ENCODE measurements at places on chromosomes 12 and 14.

- DNase-seq = no peak
Observed at GRCh38 chr14:29636870-29637269, 290.8 kb downstream of the PRKD1 start.

DNA sequence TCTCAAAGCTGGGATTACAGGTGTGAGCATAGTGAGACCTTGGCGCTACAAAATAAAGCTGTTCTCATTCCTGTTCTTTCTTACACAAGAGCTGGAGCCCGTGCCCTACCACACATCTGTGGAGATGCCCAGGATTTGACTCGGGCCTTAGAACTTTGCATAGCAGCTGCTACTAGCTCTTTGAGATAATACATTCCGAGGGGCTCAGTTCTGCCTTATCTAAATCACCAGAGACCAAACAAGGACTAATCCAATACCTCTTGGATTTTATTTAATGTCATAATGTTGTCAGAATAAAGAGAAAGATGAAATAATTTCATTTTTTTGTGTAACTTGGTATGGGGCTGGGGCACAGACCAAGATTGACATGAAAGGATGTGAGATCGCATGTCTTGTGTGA, 7.6 kb downstream of the PNP start:
- no peak for DNase-seq

- no peak for DNase-seq
Observed at GRCh38 chr12:75933101-75933500, 98.5 kb downstream of the PHLDA1 start.

- DNase-seq = no peak
Observed at GRCh38 chr12:84134797-84135366, 777.7 kb downstream of the SLC6A15 start.

DNA sequence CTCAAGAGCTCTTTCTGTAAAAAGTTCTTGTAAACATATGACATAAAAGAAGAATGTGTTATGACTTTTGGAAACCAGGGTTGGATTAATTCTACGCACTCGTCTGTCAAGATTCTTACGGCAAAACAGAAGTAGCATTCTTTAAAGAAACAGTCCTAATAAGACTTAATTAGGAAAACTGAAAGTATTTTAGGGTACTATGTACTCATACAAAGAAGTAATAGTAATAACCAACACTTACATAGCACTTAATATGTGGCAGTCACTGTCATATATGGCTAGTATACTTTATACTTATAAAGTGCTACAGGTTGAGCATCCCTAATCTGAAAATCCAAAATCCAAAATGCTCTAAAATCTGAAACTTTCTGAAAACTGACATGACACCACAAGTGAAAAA, 72.9 kb upstream of the ST8SIA1 start:
- no peak for DNase-seq

GRCh38 chr14:56787530-56787929, 22.7 kb downstream of the OTX2 start:
- DNase-seq = no peak

GRCh38 chr12:7749442-7749841, 2.3 kb upstream of the CLEC4C start:
- DNase-seq = no peak

- no peak for DNase-seq
Observed at GRCh38 chr14:77086017-77086727, 11.9 kb upstream of the CIPC start.

GRCh38 chr14:68794130-68794850, 1.4 kb upstream of the ZFP36L1 start:
- peak; percentile 92 for DNase-seq

GRCh38 chr12:57899010-57899662, 42.2 kb upstream of the ATP23 start:
- DNase-seq = peak; percentile 83

GRCh38 chr12:76152181-76152807, 67.8 kb upstream of the NAP1L1 start:
- DNase-seq = peak; percentile 18

GRCh38 chr14:104800015-104800770, 708 bp upstream of the ZBTB42 start:
- DNase-seq = peak; percentile 80

DNA sequence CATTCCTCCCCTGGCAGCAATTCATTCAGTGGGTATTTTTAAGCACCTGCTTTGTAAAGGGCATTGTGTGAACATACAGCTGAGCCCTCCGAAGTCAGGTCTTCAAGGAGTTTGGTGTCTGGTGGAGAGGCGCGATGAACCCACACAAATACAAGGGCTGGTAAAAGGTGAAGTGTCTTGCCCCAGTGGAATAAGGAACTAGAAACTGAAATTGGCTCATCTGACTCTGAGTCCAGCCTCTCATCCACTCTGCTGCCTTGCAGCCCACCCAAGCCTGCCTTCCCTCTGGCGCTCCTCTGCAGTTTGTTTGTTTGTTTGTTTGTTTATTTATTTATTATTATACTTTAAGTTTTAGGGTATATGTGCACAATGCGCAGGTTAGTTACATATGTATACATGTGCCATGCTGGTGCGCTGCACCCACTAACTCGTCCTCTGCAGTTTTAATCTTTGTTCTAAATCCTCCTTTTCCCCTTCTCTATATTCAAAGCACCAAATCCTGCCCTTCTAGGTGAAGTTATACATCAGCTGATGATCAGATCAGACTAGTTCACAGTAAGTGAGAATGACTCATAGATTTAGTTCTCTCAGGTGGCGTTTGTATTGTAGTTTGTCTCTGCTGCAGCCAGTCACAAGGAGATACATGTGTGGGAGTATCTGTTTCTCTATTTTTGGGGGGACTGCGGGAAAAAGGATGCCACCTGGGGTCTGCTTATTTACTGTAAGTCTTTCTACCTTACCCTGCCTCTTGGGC, 394.5 kb downstream of the APAF1 start:
- no peak for DNase-seq

GRCh38 chr12:21118760-21119159, 12.2 kb upstream of the SLCO1B1 start:
- no peak for DNase-seq

GRCh38 chr12:53288322-53288721, 7.0 kb upstream of the PFDN5 start:
- DNase-seq = no peak

DNA sequence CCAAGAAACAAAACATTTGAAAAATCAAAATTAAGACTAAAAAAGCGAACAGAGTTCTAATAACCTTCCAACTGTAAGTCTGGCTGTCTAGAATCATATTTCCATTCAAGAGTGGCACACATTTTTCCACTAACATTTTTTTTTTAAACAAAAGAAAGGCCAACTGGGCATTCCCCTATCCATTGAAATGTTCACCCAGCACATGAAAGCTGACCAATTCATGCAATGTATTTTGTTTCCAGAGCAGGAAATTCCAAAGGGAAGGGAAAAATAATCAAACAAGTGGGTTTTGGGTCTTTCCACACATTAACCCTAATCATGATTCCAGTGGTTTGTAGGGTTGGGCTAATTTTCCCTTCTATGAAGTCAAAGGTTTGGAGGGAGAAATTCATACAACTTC, 206.5 kb downstream of the CALM1 start:
- DNase-seq = no peak

- no peak for DNase-seq
Observed at GRCh38 chr14:37592482-37593408, 2.3 kb downstream of the FOXA1 start.

GRCh38 chr12:57240926-57241401, 10.0 kb downstream of the STAC3 start:
- peak; percentile 55 for DNase-seq

GRCh38 chr12:26798023-26798422, 35.0 kb downstream of the ITPR2 start:
- DNase-seq = no peak

DNA sequence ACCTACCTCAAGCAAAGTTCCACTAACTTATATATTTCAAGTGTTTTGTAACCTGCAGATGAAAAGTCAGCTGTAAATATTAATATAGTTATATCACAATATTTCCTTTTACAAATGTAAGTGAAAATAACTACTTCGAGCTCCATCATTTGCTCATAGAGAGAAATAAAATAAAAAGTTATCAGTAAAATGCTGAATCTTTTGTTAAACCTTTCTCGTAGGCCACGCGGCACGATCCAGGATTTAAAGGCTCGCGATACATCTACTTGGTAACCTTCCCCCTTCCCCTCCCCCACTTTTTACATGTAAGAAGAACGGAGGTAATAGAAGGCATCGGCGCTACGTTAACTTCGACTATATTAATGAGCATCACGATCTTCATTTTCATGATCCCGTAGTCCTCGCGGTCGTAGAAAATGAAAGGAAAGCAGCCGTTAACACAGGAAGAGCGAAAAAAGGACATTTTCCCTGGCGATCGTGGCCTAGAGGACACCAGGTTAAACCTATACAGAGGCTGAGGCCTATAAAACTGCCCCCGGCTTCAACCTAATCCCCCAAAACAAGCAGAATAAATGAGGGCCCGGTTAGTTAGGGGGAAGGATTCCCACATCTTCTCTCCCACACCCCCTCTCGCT, 508 bp downstream of the HNRNPC start:
- DNase-seq = peak; percentile 50

DNA sequence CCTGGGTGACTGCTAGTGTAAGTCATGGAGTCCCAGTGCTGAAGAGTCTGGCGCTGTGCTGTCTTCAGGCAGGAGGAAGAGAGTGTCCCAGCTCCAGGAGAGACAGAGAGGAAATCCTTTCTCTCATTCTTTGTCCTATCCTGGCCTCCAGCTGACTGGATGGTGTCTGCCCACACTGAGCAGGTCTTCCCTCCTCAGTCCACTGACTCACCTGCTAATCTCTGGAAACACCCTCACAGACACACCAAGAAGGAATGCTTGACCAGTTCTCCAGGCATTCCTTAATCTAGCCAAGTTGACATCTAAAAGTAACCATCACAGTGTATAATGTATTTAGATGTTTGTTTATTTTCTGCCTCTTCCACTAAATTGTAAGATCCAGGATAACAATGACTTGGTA, 53.9 kb downstream of the EMP1 start:
- no peak for DNase-seq

DNA sequence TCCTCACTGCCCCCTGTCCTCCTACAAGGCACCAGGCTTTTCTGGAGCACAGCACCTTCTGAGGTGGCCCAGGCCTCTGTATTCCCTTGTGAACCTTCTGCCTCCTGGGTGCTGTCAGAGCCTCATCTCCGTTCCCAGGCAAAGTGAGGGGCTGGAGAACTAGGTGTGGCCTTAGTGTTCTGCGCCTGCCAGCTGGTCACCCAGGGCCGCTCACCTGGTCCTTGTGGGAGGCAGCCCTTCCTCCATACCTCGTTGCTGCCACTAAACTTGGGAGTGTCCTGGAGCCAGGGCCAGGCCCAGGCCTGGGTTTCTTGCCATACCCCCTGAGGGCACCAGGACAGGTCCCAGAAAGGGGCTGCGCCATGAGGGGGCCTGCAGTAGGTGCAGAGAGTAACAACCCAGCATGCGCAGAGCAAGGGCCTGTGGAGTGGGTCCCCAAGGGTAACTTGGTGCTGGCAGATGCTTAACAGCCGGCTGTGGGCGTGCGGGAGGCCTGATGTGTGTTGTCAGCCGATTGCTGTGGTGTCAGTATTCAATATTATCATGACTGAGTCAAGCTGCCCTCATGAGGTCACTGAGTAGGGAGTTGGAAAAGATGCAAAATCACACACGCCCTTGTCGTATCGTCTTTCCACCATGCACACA, 17.1 kb downstream of the OTUB2 start:
- no peak for DNase-seq

GRCh38 chr12:230925-231671, 17.1 kb upstream of the SLC6A12 start:
- DNase-seq = no peak

DNA sequence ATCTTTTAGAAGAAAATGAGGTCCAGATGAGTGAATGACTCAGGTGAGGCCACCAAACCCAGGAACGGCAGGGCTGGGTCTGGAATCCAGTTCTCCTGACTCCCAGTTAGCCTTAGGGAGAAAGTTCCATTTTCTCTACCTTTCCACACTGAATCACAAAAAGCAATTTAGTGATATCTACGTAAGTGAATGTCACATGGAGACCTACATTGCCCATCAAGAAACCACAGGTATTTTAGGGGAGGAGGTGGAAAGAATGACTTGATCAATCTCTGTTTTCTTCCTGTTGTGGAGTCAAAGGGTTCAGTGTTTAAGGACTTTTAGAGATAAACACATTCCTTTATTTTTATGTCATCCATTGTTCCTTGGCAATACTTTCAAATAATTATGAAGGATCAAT, 106.9 kb upstream of the PTPRB start:
- no peak for DNase-seq

- no peak for DNase-seq
Observed at GRCh38 chr14:58327019-58327418, 28.7 kb downstream of the ARID4A start.

- DNase-seq = no peak
Observed at GRCh38 chr14:106218174-106218573, 691.8 kb downstream of the TMEM121 start.

DNA sequence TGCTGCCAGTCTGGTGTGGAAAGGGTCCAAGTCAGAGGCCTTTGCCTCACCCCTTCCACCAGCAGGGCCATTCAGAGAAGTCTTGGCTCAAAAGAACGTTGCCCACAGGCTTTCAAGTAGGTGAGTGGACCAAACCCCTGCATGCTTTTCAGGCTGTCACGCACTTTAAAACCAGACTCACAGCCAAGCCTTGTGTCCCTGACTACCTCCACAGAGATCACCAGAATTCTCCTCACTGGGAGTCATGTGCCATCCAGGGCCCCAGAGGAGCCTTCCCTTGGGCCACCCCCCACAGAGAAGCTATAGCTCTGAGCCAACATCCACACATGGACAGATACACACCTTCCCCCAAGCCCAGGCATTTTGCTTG, 283.1 kb downstream of the DPF3 start:
- DNase-seq = no peak

GRCh38 chr12:120620624-120621023, 19.8 kb upstream of the CABP1 start:
- DNase-seq = no peak

GRCh38 chr12:109981311-109981710, 14.9 kb downstream of the GIT2 start:
- peak; percentile 79 for DNase-seq

- no peak for DNase-seq
Observed at GRCh38 chr12:4210183-4210582, 63.4 kb upstream of the CCND2 start.

- DNase-seq = no peak
Observed at GRCh38 chr14:101320396-101320795, 240.9 kb upstream of the DIO3 start.

- no peak for DNase-seq
Observed at GRCh38 chr14:104750056-104750752, 2.7 kb upstream of the SIVA1 start.

GRCh38 chr12:10113920-10114319, 15.1 kb upstream of the CLEC1A start:
- DNase-seq = no peak

- no peak for DNase-seq
Observed at GRCh38 chr12:121942145-121942718, 23.8 kb downstream of the CFAP251 start.

DNA sequence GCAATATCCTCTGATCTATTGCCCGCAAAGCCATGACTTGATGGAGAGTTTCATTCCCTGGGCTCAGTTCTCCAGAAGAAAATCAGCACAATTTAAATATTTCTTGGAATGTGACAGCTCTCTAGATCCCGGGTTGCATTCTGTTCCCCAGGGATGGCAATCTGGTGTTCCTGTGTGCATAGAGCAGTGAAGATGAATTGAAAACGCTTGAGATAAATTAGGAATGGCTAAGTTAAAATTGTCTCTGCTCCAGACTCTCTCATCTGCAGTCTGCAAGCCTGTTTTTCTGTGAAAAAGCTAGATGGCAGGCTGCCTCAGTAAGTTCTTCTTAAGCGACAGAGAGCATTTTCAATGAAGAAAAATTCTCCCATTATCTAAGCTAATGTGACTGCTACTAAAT, 582.5 kb upstream of the MGAT4C start:
- DNase-seq = no peak

GRCh38 chr12:118982302-118982701, 961 bp downstream of the SRRM4 start:
- no peak for DNase-seq

All from activated CD4-positive, alpha-beta T cell treated with anti-CD3 and anti-CD28 coated beads for 48 hours (primary cell).